ENCODE measurements at places on chromosomes 11 and 22.

- no peak for DNase-seq
Measured at GRCh38 chr11:36162006-36162882, 127.0 kb downstream of the COMMD9 start.

DNA sequence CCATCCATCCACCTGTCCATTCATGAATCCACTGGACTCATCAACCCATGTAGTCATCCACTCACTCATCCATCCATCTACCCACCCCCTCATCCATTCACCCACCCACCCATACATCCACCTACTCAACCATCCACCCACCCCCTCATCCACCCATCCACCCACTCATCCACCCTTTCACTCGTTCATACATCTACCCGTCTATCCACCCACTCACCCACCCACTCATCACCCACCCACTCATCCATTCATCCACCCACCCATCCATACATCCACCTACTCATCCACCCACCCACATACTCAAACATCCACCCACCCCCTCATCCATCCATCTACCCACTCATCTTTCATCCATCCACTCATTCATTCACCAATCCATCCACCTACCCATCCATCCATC, 37.7 kb downstream of the RTL6 start:
- DNase-seq, result no peak

GRCh38 chr11:35058669-35059434, 80.1 kb upstream of the CD44 start:
- no peak for DNase-seq

DNA sequence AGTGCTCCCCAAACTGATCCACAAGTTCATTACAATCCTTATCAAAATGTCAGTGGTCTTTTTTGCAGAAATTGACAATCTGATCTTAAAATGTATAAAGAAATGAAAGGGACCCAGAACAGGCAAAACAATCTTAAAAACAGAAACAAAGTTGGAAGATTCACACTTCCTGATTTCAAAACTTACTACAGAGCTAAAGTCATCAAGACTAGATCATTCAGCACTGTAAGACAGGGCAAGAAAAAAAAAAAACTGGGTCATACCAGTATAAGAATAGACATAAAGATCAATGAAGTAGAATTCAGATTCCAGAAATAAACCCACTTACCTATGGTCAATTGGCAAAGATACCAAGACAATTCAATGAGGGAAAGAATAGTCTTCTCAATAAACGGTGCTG, 4.5 kb upstream of the STK33 start:
- no peak for DNase-seq

- DNase-seq, result no peak
Measured at GRCh38 chr11:16440136-16440535, 83.8 kb upstream of the SOX6 start.

DNA sequence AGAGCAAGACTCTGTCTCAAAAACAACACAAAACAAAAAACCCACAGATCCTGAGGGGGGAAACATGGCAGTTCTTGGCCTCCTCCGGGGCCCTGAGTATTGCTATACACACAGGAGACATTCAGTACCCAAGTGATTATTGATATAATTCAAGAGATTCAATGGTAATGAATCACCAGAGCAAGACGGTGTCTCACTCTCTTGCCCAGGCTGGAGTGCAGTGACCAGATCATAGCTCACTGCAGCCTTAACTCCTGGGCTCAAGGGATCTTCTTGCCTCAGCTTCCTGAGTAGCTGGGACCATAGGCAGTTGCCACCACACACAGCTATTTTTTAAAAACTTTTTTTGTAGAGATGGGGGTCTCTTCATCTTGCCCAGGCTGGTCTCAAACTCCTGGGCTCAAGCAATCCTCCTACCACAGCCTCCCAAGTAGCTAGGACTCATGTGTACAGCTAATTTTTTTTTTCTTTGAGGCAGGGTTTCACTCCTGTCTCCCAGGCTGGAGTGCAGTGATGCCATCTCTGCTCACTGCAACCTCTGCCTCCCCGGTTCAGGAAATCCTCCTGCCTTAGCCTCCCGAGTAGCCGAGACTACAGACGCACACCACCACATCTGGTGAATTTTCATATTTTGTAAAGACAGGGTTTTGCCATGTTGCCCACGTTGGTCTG, 21.8 kb upstream of the PIK3C2A start:
- DNase-seq, result no peak

- DNase-seq, result no peak
Measured at GRCh38 chr22:20241579-20242392, 26.3 kb downstream of the RTN4R start.

DNA sequence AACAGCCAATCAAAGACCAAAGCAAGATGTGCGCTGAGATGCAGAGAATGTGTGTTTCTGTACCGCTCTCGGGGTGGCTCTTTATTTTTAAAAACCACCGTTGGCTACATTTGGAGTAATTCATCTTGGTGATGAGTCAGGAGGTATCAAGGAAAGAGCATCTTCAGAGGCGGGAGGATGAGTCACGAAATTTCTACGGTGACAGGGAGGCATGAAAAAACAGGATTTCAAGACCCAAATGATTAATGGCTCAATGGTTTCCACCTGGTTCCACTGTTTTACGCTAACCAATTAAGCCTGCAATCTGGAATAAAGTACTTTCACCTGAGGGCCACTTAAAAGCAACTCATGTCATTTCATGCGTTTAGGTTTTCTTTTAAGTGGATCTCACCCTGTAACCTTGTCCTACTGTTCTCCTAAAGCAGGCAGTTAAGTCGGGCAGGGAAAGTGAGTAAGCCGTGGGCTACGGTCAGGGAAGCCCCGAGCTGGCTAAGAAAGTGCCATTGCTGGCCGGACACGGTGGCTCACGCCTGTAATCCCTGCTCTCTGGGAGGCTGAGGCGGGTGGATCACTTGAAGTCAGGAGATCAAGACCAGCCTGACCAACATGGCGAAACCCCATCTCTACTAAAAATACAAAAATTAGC, 74.6 kb downstream of the CELSR1 start:
- DNase-seq, result no peak

DNA sequence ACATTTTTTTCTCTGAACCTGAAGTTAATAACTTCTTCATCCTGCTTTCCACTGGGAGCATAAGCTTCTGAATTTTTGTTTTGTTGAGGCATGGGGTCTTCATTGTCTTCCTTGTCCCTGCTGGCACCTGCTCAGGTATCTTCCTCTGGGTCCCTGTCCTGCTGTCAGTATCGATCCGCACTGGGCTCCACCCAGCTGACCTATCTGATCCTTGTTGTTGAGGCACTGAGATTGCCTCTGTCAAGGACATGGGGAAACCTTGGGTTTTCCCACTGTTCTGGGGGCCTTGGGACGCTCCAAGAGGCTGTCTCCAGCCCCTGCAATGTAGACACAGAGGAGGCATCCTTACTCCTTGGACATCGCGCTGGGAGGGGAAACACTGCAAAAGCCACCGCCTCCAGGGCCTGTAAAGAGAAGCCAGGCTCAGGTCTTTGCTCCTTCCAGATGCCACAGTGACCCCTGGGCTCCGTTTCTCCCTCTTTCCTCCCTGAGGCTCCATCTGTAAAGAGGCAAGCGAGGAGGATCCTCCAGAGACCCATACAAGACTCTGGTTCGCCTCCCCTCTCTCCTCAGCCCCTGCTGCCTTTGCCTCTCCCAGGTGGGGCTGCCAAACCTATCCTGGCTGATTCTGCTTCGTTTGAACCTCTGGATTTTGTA, 8.6 kb upstream of the RBFOX2 start:
- DNase-seq, result no peak

DNA sequence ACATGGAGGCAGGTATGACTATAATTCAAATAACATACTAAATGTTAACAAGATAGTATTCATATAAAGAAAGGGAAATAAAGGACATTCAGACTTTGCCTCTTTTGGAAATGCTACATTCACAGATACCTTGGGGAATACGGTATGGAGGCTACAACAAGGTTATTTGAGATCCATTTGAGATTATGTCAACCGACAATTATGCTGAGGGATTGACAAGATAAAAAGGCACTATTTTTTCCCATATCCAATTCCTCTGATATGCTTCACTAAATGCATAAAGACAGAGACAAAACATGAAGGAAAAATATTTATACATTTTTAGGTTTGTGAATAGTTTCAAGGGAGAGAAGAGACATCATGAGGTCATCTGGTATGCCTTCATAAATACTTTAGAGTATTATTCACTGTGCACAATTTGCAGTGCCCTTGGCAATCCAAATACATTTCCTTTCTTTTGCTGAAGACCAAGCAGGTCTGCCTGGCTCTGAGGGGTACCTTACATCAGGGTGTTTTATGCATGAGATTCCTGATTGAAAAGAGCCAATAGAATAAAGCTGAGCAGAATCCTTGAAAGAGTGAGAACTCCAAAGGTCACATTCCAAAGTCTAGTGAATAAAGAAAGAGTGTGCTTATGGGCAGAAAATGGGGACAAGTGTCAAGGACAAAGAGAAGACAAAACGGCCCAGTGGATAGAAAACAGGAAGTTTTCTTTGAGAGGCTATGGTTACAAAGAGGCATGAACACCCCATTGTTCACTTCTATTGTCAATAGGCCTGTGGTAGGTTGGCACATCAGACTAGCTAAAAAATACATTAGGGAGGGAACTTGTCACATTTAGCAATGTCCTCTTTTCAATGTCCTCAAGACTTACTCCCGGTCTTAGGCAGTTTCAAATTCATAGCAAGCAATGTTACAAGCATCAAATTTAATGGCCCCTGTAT, 455.8 kb downstream of the LRRC4C start:
- no peak for DNase-seq

DNA sequence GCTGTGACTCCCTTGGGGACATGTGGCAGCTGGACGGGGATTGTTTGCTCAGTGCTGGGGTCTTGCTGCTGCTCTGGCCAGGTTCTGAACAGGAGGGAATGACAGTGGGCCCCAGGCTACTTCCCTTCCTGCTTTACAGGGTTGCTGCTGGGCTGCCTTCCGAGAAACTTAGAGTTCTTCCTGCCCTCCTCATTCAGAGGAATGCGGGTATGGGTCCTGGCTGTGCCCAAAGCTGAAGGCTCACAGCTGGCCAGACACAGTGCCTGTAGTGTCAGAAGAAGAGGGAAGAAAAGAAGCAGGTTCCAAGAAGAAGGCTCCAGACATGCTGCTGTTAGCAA, 108.3 kb upstream of the PARVA start:
- DNase-seq, result no peak

GRCh38 chr11:61187505-61188130, 15.7 kb upstream of the PGA3 start:
- peak; percentile 87 for DNase-seq

All from activated CD8-positive, alpha-beta T cell treated with anti-CD3 and anti-CD28 coated beads, Interleukin-2, amount 10 ng/mL, durations not matched to agents 7 days and 5 days (primary cell).